ENCODE measurements at places on chromosomes 3 and 15.

GRCh38 chr3:74613521-74614106, 845 bp downstream of the CNTN3 start:
- no peak overlapping the region for H3K4me3 ChIP-seq
- no peaks in the 10 kb centered on the region for H3K36me3 ChIP-seq
- no peak for DNase-seq
- H3K27ac ChIP-seq: no peak overlapping the region

GRCh38 chr3:79543218-79543982, 224.4 kb downstream of the ROBO1 start:
- no peak for DNase-seq
- H3K27ac ChIP-seq: no peak overlapping the region
- no peaks in the 10 kb centered on the region for H3K36me3 ChIP-seq
- H3K4me3 ChIP-seq: no peak overlapping the region

GRCh38 chr15:58062175-58062574, 3.3 kb downstream of the ALDH1A2 start:
- peaks cover 16% of the 10 kb centered on the region for H3K4me1 ChIP-seq
- H3K36me3 ChIP-seq: no peaks in the 10 kb centered on the region
- H3K4me3 ChIP-seq: no peak overlapping the region
- no peak for DNase-seq
- no peak overlapping the region for H3K27ac ChIP-seq
- H3K27me3 ChIP-seq: peaks cover 28% of the 10 kb centered on the region

DNA sequence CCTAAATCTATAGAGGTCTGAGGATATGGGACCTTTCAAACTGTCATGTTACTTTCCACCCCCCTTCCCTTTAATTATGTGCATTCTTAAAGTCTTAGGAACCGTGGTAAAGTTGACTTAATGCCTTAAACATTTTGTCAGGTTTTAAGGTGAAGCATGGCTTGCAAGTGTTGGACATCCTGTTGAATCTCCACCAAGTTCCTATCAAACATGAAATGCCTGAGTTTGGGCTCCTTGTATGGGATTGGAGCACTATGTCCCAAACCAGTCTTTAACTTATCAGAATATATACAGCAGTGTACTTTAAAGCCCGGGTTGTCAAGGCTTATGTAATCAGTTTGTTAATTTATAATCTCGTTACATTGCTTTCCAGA, 1.1 kb downstream of the SNRK start:
- peaks cover 33% of the 10 kb centered on the region for H3K4me1 ChIP-seq
- no peaks in the 10 kb centered on the region for H3K36me3 ChIP-seq
- H3K27me3 ChIP-seq: no peaks in the 10 kb centered on the region
- DNase-seq: no peak

DNA sequence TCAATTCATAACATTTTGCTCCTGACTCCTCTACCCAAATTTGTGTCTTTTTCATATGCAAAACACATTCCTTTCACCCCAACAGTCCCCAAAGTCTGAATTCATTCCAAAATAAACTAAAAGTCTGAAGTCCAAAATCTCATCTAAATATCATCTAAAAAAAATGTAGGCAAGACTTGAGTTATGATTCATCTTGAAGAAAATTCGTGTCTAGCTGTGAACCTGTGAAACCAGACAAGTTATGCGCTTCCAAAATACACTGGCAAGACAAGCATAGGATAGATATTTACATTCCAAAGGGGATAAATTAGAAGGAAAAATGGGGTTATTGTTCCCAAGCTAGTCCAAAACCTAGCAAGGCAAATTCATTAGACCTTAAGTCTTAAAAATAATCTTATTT, 1302.0 kb upstream of the GBE1 start:
- no peaks in the 10 kb centered on the region for H3K4me1 ChIP-seq
- no peak for DNase-seq
- no peak overlapping the region for H3K27ac ChIP-seq
- H3K27me3 ChIP-seq: no peaks in the 10 kb centered on the region
- no peaks in the 10 kb centered on the region for H3K36me3 ChIP-seq

DNA sequence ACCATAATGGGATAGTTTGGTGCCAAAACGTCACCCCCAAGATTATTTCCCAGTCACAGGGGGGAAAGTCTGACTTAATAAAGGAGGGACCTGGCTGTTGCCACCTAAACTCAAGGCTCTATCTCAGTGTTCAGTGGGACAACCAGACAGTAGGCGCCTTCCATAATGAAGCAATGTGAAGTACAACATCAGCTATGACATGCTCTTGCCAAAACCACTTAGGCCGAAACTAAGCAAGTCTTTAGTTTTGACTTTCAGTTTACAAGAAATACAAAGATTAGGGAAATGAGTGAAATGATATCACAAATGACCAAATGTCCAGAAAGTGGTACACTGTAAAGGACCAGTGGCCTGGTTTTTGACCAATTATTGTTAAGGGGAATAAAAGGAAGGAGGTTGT, 32.9 kb downstream of the SOX14 start:
- H3K4me1 ChIP-seq: no peaks in the 10 kb centered on the region
- DNase-seq: no peak
- no peak overlapping the region for H3K27ac ChIP-seq
- H3K4me3 ChIP-seq: no peak overlapping the region
- no peaks in the 10 kb centered on the region for H3K27me3 ChIP-seq
- no peaks in the 10 kb centered on the region for H3K36me3 ChIP-seq

DNA sequence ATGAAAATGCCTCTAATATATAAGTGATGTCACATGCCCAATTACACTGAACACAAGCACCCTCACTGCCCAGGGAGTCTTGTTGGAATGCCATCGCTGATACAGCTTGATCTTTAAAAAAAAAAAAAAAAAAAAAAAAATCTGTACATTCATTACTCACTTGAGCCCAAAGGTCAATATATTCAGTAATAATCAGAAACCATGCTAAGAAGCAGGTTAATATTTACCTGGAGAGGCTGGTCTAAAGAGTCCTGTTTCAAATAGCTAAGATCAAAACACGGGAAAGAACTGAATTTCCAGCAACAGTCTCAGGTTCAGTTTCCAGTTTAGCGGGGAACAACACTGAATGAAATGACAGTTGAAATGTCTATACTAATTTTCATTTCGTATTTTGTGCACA, 109.9 kb downstream of the UACA start:
- DNase-seq: no peak
- no peak overlapping the region for H3K4me3 ChIP-seq
- H3K4me1 ChIP-seq: no peaks in the 10 kb centered on the region
- H3K27me3 ChIP-seq: no peaks in the 10 kb centered on the region

DNA sequence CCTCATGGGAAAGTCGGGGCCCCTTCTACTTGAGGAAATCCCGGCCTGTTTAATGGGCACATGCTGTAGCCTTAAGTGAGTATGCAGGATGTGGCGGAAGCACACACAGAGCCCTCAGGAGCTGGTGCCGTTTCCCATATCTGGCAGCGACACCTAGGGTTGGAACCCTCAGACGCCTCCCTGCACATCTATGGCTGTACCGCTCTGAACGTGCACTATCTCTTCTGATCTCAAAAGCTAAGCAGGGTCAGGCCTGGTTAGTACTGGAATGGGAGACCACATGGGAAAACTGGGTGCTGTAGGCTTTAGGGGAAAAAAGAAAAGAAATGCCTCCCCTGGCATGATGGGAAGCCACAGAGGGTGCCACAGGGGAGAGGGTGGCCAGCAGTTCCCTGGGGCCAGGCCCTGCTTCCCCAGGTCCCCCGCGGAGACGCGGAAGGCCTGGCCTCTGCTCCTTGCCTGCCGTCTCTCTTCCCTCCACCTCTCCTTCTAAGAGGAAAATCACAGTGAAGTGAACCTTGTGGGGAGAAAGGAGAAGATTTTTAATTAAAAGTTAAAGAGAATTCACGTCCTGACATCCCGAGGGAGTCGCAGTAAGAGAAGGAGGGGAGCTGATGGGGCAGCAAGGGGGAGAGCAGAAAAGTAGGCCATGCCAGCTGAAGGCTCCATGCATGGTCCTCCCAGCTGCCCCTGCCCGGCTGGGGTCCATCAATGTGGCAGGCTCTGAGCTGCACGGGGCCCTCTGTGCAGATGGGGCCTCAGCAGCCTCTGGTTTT, 60.5 kb upstream of the TMEM115 start:
- no peak overlapping the region for H3K27ac ChIP-seq
- no peak for DNase-seq
- no peaks in the 10 kb centered on the region for H3K4me1 ChIP-seq
- no peaks in the 10 kb centered on the region for H3K36me3 ChIP-seq

GRCh38 chr3:111080413-111080812, 8.8 kb downstream of the NECTIN3 start:
- no peaks in the 10 kb centered on the region for H3K4me1 ChIP-seq
- no peak overlapping the region for H3K27ac ChIP-seq
- H3K36me3 ChIP-seq: no peaks in the 10 kb centered on the region
- no peak for DNase-seq
- H3K4me3 ChIP-seq: no peak overlapping the region
- no peaks in the 10 kb centered on the region for H3K27me3 ChIP-seq

DNA sequence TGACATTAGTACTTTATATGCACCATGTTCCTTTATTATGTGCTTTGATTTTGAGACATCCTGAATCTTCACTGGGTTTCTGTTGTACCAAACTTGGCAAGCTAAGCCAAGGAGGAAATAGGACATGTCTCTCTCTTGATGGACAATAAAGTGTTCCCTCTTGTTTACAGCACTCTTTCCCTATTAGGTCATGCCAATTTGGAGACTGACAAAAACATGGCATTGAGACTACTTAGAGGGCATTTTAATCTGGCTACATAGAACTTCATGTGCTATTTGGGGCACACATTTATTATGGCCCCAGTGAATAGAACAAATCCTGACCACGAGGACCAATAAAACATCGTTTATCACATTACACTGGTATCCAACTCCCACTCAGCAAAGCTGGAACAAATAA, 85.3 kb upstream of the TNFSF10 start:
- no peaks in the 10 kb centered on the region for H3K36me3 ChIP-seq
- DNase-seq: no peak
- H3K27ac ChIP-seq: no peak overlapping the region
- no peak overlapping the region for H3K4me3 ChIP-seq

- no peak overlapping the region for H3K27ac ChIP-seq
- no peak for DNase-seq
- H3K4me3 ChIP-seq: no peak overlapping the region
- H3K27me3 ChIP-seq: no peaks in the 10 kb centered on the region
- no peaks in the 10 kb centered on the region for H3K36me3 ChIP-seq
Measured at GRCh38 chr3:144586382-144586781, 614.8 kb downstream of the DIPK2A start.

DNA sequence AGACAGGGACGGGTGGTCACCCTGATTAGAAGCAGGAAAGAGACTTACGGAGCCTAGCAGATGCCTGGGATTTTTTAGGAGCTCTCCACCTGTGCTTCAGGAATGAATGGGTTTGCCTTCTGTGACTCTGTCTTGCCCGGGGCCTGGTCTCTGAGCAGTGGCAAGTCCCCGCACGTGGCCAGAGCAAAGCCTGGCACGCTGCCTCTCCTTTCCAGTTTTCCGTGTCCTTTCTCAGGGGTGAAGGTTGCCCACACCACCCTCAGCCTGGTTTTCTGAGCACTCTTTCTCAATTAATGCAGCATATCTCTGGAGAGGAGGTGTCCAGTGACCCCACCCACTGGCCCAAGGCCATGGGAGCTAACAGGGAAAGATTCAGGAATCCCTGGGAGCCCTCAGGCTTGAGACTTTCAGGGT, 14.5 kb upstream of the CHST14 start:
- peaks cover 24% of the 10 kb centered on the region for H3K36me3 ChIP-seq
- no peaks in the 10 kb centered on the region for H3K27me3 ChIP-seq
- peaks cover 72% of the 10 kb centered on the region for H3K4me1 ChIP-seq
- no peak overlapping the region for H3K4me3 ChIP-seq
- no peak overlapping the region for H3K27ac ChIP-seq

DNA sequence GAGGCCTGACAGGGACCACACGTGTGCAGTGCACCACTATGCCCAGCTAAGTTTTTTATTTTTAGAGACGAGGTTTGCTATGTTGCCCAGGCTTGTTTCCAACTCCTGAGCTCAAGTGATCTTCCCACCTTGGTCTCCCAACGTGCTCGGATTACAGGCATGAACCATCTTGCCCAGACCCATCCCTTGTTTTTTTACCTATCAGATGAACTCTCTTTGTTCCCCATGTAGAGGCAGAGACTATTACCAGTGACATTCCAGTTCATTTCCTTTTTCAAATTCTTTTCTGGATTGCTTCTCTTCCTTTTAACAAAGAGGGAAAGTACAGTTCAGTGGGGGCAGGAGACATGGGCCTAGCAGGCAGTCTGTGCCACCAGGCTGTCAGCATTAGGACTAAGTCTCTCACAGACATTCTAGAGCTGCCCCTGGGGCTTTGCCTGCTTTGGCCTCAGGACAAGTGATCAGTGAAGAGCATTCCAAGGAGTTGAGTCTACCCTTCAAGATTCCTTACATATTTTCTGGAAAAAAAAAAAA, 103.5 kb upstream of the SLC7A14 start:
- H3K4me3 ChIP-seq: no peak overlapping the region
- H3K27me3 ChIP-seq: no peaks in the 10 kb centered on the region
- no peak overlapping the region for H3K27ac ChIP-seq

DNA sequence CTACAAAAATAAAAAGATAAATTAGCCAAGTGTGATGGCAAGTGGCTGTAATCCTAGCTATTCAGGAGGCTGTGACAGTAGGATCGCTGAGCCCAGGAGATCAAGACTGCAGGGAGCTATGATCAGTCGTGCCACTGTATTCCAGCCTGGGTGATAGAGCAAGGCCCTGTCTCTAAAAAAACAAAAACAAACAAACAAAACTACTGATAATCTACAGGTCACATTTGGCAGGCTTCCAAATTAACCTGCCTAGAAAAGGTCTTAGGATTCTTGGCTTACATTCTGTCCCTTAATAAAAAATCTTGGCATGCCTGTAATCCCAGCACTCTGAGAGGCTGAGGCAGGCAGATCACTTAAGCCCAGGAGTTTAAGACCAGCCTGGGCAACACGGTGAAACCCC, 33.4 kb upstream of the SETD2 start:
- H3K4me1 ChIP-seq: no peaks in the 10 kb centered on the region
- H3K27ac ChIP-seq: no peak overlapping the region
- H3K36me3 ChIP-seq: no peaks in the 10 kb centered on the region
- DNase-seq: no peak
- H3K4me3 ChIP-seq: no peak overlapping the region
- no peaks in the 10 kb centered on the region for H3K27me3 ChIP-seq

- DNase-seq: peak; percentile 85
- H3K36me3 ChIP-seq: no peaks in the 10 kb centered on the region
- H3K27ac ChIP-seq: peak overlapping the region; percentile 75
- H3K27me3 ChIP-seq: no peaks in the 10 kb centered on the region
- H3K4me3 ChIP-seq: no peak overlapping the region
- peaks cover 39% of the 10 kb centered on the region for H3K4me1 ChIP-seq
Measured at GRCh38 chr15:63436872-63437375, 55.3 kb upstream of the CA12 start.

GRCh38 chr3:188316021-188316722, 162.2 kb downstream of the LPP start:
- peaks cover 3% of the 10 kb centered on the region for H3K4me1 ChIP-seq
- no peaks in the 10 kb centered on the region for H3K27me3 ChIP-seq
- no peak overlapping the region for H3K27ac ChIP-seq
- H3K4me3 ChIP-seq: no peak overlapping the region
- H3K36me3 ChIP-seq: no peaks in the 10 kb centered on the region

- no peak overlapping the region for H3K27ac ChIP-seq
- H3K4me1 ChIP-seq: no peaks in the 10 kb centered on the region
- no peaks in the 10 kb centered on the region for H3K27me3 ChIP-seq
- no peak for DNase-seq
- H3K36me3 ChIP-seq: no peaks in the 10 kb centered on the region
Measured at GRCh38 chr3:85576091-85576690, 617.4 kb downstream of the CADM2 start.

GRCh38 chr3:105790534-105790933, 78.3 kb downstream of the CBLB start:
- peaks cover 6% of the 10 kb centered on the region for H3K4me1 ChIP-seq
- no peak overlapping the region for H3K4me3 ChIP-seq
- H3K27ac ChIP-seq: no peak overlapping the region
- no peak for DNase-seq
- H3K36me3 ChIP-seq: peaks cover 3% of the 10 kb centered on the region

GRCh38 chr15:60392986-60393790, 4.6 kb downstream of the ANXA2 start:
- peak overlapping the region; percentile 25 for H3K27ac ChIP-seq
- H3K27me3 ChIP-seq: no peaks in the 10 kb centered on the region
- H3K4me3 ChIP-seq: no peak overlapping the region
- DNase-seq: no peak

Data from T-cell (primary cell).